M059J (cell line): ENCODE measurements at places on chromosomes 2 and 18.

- peak; percentile 91 for DNase-seq
Observed at GRCh38 chr18:39455285-39455684, 1889.7 kb upstream of the CELF4 start.

DNA sequence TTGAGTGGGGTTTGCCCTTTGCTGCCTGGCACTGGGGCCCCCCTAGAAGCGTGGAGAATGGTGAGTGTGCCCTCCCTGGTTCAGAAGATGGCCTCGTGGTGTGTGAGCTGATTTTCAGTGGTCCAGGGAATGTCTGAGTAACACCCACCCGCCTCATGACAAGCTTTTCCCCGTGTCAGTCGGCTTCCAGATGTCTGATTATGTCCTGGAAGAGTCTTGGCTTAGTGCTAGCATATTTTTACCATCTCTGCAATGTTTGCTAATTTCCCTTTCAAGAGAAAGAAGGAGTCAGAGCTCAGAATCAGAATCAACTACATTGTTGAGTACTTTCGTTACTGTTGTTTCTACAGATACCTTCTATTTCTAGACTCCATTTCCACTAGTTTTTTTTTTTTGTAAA is 214.7 kb downstream of the SEPTIN10 start:
- DNase-seq, result no peak

- no peak for DNase-seq
Observed at GRCh38 chr18:27184115-27185024, 738 bp downstream of the CHST9 start.

- no peak for DNase-seq
Observed at GRCh38 chr18:40063488-40063887, 1891.5 kb upstream of the PIK3C3 start.

- no peak for DNase-seq
Observed at GRCh38 chr2:24439280-24439970, 51.6 kb upstream of the NCOA1 start.

DNA sequence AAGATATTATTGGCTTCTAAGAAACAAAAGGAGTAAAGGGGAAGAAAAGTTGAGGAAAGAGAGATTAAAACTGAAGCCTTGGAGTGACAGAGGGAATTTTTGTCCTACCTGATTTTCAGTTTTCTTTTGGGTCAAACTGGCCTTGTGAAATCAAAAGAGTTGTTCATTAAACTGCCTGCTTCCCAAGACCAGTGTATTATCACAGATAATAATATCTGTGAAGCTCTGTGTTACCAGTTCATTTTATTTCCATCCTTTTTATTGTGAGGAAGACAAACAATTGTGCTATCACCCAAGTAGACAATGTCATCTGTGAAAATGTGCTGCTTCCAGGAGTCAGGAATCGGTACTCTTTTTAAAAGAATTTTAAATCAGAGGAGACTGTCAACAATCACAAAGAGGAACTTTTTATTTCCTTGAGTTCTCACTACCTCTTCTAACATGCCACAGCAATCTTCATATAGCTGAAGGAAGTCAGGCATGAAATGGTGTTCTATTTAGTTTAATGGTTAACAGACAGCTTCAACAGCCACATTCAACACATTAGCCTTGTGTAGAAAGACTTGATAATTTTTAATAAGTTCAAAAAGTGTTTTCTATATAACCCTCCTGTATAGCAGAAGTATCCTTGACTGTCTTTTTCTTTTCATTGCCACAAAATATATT is 554.8 kb downstream of the PIK3C3 start:
- DNase-seq, result no peak

- no peak for DNase-seq
Observed at GRCh38 chr2:177052471-177052870, 160.1 kb upstream of the HNRNPA3 start.

GRCh38 chr2:10760794-10761504 is 39.5 kb downstream of the ATP6V1C2 start:
- DNase-seq, result no peak

DNA sequence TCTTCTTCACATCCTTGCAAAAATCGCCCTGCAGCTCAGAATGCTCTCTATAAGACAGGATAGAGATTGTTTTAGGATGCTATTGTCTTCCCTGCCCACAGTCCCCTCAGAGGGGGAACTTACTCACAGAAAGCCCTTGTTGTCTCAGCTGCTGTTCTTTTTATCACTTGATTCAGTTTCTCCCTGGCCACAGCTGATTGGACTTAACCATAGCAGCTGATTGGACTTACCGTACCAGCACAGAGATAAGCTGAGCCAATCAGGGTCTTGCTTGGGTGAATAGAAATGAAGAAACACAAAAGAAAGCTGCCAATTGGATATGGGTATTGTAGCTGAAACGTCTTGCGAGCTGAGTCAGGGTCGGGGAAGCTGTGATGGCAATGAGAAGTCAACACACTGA is 194.2 kb upstream of the MEX3C start:
- no peak for DNase-seq

DNA sequence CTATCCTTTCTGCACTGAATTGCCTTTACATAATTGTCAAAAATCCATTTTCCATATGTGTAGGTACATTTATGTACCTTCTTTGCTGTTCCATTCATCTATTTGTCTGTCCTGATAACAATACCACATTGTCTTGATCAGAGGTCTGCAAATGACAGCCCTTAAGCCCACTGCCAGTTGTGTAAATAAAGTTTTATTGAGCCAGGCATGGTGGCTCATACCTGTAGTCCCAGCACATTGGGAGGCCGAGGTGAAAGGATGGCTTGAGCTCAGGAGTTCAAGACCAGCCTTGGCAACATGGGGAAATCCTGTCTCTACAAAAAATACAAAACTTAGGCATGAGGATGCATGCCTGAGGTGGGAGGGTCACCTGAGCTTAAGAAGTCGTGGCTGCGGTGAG is 121.0 kb downstream of the TFCP2L1 start:
- no peak for DNase-seq

GRCh38 chr18:29459972-29460371 is 1283.0 kb upstream of the CDH2 start:
- DNase-seq, result no peak

GRCh38 chr2:114543236-114543766 is 100.9 kb downstream of the DPP10 start:
- no peak for DNase-seq

- DNase-seq, result peak; percentile 57
Observed at GRCh38 chr2:32697156-32697555, 69.3 kb downstream of the TTC27 start.
